Eye (tissue), 1 donor: ENCODE measurements at places on chromosomes 6 and 20.
A peak's percentile ranks its signal among the peaks of the same experiment; 100 is the strongest.

- no peak for DNase-seq
Measured at GRCh38 chr6:12595161-12595811, 121.3 kb upstream of the PHACTR1 start.

DNA sequence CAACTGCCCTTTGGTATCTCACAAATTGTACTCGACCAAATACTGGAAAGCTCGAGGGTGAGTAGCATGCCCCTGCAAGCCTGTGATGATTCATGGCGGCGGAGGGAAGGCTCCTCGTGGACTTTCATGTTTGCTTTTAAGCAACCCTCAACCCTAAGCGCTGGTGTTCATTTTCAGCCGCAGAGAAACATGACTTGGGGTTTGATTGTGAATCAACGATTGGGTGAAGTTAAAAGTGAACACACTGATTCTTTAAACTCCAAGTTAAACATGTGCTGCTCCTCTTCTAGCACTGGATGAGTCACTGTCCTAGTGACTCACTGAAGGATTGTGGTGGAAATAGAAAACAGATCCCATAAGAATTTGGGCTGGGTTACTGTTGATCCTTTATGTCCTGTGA, 8.3 kb downstream of the CD109 start:
- DNase-seq = peak; percentile 15

DNA sequence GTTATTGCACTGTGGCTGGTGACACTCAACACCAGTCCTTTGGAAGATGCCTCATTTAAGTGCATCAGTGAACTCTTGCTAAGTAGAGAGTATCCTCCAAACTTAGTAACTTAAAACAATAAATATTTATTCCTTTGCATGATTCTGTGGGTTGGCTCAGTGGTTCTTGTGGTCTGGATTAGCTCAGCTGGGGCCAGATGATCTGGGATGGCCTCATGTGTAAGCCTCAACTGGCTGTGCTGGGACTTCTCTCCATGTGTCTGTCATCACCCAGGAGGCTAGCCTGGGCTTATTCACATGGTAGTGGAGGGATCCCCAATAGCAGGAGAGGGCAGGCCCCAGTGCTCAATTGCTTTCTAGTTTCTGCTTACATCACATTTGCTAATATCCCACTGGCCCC, 8.3 kb downstream of the LRRN4 start:
- no peak for DNase-seq

- DNase-seq = no peak
Measured at GRCh38 chr6:92587525-92587924, 831.8 kb downstream of the EPHA7 start.

DNA sequence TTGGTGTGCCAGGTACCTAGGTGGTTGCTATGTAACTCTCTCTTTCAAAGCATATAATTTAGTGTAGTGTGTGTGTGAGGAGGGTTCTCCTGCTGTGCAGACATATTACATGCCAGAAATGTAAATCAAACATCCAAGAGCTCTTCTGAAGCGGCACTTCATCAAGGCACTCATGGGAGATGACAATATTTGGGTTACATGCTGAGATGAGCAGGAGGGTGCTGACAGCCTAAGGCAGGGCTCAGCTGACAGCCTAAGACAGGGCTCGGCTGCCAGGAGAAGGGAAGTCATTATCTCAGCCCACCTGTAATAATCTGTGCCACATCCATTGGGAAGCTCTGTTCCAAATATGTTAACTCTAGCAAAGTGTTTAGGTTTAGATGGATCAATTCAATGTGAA, 39.1 kb downstream of the ADGRF5 start:
- no peak for DNase-seq

- no peak for DNase-seq
Measured at GRCh38 chr6:19554356-19555225, 282.6 kb upstream of the ID4 start.
